ENCODE measurements at places on chromosomes 16 and 17. TPM values are rescaled to one million over a fixed set of nuclear protein-coding genes. Genes with fewer than 3 reads are reported as not detected.

Gene TNFSF12
- total RNA-seq = 4.2 TPM

GRCh38 chr17:28057731-28058246 is 15.3 kb downstream of the NLK start:
- DNase-seq = peak; percentile 84

- peak; percentile 44 for DNase-seq
Measured at GRCh38 chr17:41329279-41329948, 13.9 kb upstream of the KRTAP17-1 start.

DNA sequence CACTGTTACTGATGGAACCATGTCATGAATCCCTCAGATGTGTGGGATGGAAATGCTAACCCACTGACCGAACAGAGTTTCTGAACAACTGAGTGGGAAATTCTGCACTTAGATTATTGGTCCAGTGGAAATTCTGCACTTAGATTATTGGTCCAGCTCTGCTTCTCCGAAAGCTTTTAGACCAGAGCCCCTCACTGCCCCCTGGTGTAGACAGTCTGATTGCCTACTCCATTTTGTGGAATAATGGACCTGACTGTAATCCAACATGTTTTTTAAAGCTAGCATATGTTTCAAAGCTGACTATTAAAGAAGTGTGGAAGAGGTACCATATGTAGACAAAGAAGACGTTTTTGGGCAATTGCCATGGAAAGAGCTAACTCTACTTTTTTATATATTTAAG is 50.3 kb upstream of the TBX2 start:
- DNase-seq = no peak

GRCh38 chr16:85176541-85177447 is 64.5 kb upstream of the CIBAR2 start:
- DNase-seq = no peak

Data from renal cortical epithelial cell (primary cell).